Stimulated activated CD4-positive, alpha-beta T cell treated with anti-CD3 and anti-CD28 coated beads, Interleukin-1b, Interleukin-23, amount 100 ng/mL, for 24 hours (primary cell): ENCODE measurements at places on chromosomes 5 and 9.

DNA sequence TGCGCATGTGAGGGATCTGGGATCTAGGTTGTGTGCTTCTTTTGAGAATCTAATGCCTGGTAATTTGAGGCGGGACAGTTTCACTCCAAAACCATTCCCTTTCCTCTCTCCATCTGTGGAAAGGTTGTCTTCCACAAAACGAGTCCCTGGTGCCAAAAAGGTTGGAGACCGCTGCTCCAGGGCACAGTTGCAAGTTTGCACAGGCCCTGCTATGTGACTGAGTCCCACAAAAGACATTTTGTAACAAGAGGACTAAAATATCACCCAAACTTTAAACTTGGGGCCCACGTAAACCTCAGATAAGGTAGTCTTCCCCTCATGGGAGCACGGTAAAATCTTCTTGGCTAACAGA, 5.8 kb upstream of the ZNF367 start:
- no peak for DNase-seq

DNA sequence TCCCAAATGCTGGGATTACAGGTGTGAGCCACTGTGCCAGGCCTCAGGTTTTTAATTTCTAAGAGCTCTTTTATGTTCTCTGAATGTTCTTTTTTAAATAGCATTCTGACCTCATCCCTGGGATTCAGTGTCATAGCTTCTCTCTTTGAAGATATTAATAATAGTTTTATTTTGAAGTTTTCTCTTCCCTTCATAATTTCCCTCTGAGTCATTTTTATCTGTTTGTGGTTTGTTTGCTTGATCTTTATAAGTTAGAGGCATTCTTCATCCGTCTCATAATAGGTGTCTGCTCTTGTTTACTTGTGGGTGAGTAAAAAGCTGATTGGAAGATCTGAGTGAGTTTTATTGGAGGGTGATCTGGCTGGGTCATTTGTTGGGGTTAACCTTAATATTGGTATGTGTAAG, 12.5 kb upstream of the MAMDC2 start:
- no peak for DNase-seq

DNA sequence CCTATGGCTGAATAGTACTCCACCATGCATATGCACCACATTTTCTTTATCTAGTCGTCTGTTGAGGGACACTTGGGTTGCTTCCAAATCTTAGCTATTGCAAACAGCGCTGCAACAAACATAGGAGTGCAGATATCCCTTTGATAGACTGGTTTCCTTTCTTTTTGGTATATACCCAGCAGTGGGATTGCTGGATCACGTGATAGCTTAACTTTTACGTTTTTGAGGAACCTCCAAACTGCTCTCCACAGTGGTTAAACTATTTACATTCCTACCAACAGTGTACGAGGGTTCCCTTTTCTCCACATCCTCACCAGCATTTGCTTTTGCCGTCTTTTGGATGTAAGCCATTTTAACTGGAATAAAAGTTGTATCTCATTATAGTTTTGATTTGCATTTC, 142.6 kb downstream of the TARS1 start:
- DNase-seq = no peak

GRCh38 chr5:150406103-150406722, 6.5 kb downstream of the CD74 start:
- DNase-seq = no peak

- no peak for DNase-seq
Measured at GRCh38 chr5:170464280-170465127, 39.3 kb upstream of the KCNIP1 start.

DNA sequence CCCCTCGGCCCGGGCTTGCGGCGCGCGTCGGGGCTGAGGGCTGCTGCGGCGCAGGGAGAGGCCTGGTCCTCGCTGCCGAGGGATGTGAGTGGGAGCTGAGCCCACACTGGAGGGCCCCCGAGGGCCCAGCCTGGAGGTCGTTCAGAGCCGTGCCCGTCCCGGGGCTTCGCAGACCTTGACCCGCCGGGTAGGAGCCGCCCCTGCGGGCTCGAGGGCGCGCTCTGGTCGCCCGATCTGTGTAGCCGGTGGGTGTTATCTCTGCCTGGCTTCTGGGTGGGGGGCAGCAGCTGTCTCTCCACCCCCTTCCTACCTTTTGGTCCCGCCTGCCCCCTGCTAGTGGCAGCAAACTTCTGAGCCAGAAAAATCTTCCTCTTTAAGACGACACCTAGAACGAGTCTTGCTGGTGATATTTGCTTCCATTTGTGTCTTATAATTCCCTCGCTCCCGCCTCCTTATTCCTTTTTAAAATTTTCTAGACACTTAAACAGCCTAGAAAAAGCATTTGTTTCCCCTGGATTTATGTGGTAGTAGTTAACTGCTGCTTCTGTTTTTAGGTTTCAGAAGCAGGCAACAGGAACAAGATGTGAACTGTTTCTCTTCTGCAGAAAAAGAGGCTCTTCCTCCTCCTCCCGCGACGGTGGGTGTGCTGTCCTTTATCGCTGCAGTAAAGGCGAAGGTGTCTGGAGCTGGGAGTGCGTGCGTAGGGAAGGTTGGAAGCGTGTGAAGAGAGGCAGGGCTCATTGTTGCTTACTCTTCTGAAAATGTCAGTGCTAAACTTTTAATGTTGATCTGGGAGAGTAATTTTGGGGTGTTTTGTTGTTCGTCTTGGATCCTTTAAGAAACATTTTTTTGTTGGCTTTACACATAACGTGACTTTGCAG, 554 bp downstream of the JAK2 start:
- no peak for DNase-seq

GRCh38 chr5:158811350-158811749, 288.4 kb downstream of the EBF1 start:
- no peak for DNase-seq

- no peak for DNase-seq
Measured at GRCh38 chr9:86116425-86116824, 17.1 kb upstream of the GOLM1 start.

DNA sequence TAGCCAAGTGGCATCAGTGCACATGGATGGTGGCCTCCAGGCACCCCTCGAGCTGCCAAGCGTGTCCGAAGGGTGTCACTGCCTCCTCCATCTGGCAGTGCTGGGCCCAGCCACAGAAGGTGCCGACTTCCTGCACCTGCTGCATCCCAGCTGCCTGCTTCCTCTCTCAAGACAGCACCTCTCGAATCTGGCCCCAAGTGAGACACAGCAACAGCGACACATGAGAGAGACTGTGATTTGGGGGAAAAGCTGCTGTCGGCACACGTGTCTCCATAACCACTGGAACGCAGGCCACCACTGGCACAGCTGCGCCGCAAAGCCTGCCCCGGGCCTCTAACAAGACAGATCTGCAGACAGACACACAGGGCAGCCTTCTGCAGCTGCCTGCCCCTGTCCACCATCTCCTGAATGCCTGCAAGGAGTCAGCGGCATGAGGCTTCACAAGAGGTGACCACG, 8.8 kb downstream of the CLPTM1L start:
- no peak for DNase-seq

- DNase-seq = no peak
Measured at GRCh38 chr5:88377705-88378656, 109.3 kb upstream of the TMEM161B start.

GRCh38 chr9:105062222-105062855, 134.4 kb upstream of the ABCA1 start:
- DNase-seq = no peak

- no peak for DNase-seq
Measured at GRCh38 chr5:159178978-159179377, 30.4 kb downstream of the RNF145 start.

- DNase-seq = no peak
Measured at GRCh38 chr9:110308633-110309038, 29.0 kb downstream of the TXNDC8 start.
